Activated CD4-positive, alpha-beta T cell treated with anti-CD3 and anti-CD28 coated beads, Interleukin-2, amount 10 ng/mL, durations not matched to agents 7 days and 5 days (primary cell): ENCODE measurements at places on chromosomes 7 and 10.

- no peak overlapping the region for H3K4me3 ChIP-seq
- no peak for DNase-seq
- no peaks in the 10 kb centered on the region for H3K36me3 ChIP-seq
- H3K27ac ChIP-seq = peak overlapping the region; percentile 57
- H3K4me1 ChIP-seq = peaks cover 9% of the 10 kb centered on the region
- H3K27me3 ChIP-seq = peaks cover 3% of the 10 kb centered on the region
These were observed 30.9 kb upstream of the VCL start for GRCh38 chr10:73967022-73967429.

DNA sequence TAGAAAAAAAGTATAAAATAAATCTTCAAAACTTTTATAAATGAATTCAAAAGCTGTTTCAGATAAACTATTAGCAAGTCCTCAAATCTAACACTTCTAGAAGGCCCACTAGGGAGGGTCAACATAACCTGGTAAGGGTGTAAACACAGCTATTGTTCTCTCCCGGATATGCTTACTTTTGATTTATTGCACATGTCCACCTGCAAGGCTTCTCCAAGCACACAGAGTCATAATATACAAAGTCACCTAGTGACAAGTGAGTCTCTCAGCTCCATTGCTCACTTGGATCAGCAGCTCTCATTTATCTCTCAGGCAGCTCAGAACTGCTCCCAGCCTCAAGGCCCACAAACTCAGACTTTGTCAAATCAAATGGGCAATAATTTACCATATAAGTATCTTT, 44.0 kb upstream of the COL1A2 start:
- H3K27me3 ChIP-seq = peaks cover 3% of the 10 kb centered on the region
- H3K36me3 ChIP-seq = no peaks in the 10 kb centered on the region
- no peak overlapping the region for H3K27ac ChIP-seq
- no peak for DNase-seq
- no peak overlapping the region for H3K4me3 ChIP-seq

DNA sequence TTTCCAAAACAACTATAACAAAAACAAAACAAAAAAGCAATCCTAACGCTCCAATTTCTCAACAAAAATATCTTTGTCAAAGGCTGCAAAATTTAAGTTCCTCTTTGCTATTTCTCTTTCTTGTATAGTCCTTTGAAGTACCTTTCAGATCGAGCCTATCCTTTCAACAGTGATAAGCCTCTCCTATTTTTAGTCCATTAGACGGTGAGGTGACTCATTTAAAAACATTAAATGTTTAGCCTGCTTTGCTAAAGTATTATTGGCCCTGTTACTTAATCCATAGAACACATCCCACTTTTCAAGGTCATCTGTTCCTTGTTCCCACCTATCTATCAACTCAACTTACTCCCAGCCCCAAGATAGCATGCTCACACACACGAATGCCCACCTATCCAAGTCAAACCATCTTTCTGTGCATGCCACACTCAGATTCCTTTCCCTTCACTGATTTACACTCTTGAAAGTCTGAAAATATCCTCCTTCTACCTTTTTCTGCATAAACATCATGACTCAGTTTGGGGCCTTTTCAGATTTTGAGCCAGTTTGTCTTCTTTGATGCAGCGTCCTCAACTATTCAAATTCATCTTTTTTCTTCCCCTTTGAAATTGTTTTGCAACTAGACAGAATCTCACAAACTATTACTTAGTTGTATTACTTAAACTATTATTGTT, 224.9 kb upstream of the TMEM229A start:
- H3K36me3 ChIP-seq = no peaks in the 10 kb centered on the region
- H3K27ac ChIP-seq = no peak overlapping the region
- H3K4me1 ChIP-seq = no peaks in the 10 kb centered on the region
- no peak for DNase-seq

GRCh38 chr10:11677480-11677879, 64.7 kb upstream of the ECHDC3 start:
- DNase-seq = no peak
- no peak overlapping the region for H3K27ac ChIP-seq
- peaks cover 12% of the 10 kb centered on the region for H3K4me1 ChIP-seq
- no peak overlapping the region for H3K4me3 ChIP-seq
- H3K27me3 ChIP-seq = peaks cover 26% of the 10 kb centered on the region

- no peak overlapping the region for H3K27ac ChIP-seq
- H3K36me3 ChIP-seq = no peaks in the 10 kb centered on the region
- peaks cover 4% of the 10 kb centered on the region for H3K4me1 ChIP-seq
- peak overlapping the region; percentile 35 for H3K4me3 ChIP-seq
- no peak for DNase-seq
- peaks cover 55% of the 10 kb centered on the region for H3K27me3 ChIP-seq
These were observed 643 bp downstream of the SMO start for GRCh38 chr7:129188892-129189660.

DNA sequence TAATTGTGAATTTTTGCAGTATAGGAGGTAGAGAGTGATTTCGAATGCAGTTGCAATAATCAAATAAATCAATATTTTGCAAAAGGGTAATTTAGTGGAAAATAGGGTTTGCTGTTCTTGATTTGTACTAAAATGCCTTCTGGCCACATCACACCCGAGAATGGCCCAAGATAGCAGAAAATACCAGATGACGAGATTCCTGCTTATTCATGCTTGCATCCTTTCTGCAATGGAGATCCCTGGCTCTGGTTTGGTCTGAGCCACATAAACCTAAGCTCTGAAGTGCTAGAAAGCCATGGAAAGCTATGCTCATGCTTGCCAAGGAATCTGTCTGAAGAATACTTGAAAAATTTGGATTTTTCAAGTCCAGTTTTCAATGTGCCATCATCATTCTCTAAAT, 634.2 kb upstream of the COBL start:
- DNase-seq = no peak
- no peaks in the 10 kb centered on the region for H3K36me3 ChIP-seq
- no peak overlapping the region for H3K4me3 ChIP-seq
- H3K4me1 ChIP-seq = no peaks in the 10 kb centered on the region

DNA sequence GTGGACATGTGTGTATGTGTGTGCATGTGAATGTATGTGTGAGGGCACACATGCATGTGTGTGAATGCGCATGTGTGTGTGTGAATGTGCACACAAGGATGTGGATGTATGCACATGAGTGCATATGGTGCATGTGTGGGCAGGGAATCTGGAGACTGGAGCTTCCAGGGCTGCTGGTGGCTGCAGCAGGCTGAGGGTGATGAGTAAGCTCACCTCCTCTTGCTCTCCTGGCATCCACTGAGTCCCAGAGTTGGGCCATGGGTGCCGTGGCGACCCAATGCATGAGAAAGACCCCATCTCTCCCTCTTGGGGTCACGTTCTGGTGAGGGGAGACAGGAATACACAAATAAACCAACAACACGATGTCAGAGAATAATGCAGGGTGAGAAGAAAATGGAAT, 33.3 kb upstream of the COL13A1 start:
- peaks cover 2% of the 10 kb centered on the region for H3K27me3 ChIP-seq
- H3K4me3 ChIP-seq = no peak overlapping the region
- H3K27ac ChIP-seq = no peak overlapping the region

- DNase-seq = no peak
- peaks cover 13% of the 10 kb centered on the region for H3K36me3 ChIP-seq
- H3K4me3 ChIP-seq = no peak overlapping the region
These were observed 39.0 kb downstream of the TAF3 start for GRCh38 chr10:7857262-7857661.

GRCh38 chr10:119132521-119133345, 28.8 kb downstream of the DENND10 start:
- H3K4me1 ChIP-seq = peaks cover 68% of the 10 kb centered on the region
- DNase-seq = no peak
- peak overlapping the region; percentile 98 for H3K27ac ChIP-seq
- no peaks in the 10 kb centered on the region for H3K27me3 ChIP-seq
- peak overlapping the region; percentile 78 for H3K4me3 ChIP-seq

GRCh38 chr7:147833970-147834369, 756.6 kb upstream of the C7orf33 start:
- H3K27ac ChIP-seq = no peak overlapping the region
- H3K36me3 ChIP-seq = no peaks in the 10 kb centered on the region
- no peak overlapping the region for H3K4me3 ChIP-seq
- no peaks in the 10 kb centered on the region for H3K27me3 ChIP-seq
- no peaks in the 10 kb centered on the region for H3K4me1 ChIP-seq

GRCh38 chr7:154906736-154907355, 96.1 kb downstream of the PAXIP1 start:
- H3K27me3 ChIP-seq = peaks cover 2% of the 10 kb centered on the region
- no peak overlapping the region for H3K27ac ChIP-seq
- no peak for DNase-seq
- no peaks in the 10 kb centered on the region for H3K4me1 ChIP-seq

DNA sequence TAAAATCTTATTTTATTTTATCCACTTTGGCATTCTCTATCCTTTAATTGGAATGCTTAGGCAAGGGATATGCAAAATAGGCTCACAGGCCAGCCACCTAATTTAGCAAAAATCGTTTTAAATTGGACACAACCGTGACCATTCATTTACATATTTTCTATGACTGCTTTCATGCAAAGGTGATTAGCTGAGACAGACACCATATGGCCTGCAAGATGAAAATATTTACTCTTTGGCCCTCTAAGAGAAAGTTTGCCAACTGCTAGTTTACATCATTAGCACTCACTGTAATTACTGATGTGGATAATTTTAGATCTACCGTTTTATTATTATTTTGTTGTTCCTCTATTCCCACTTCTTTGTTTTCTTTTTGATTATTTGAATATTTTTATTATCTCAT, 375.5 kb upstream of the LRRTM3 start:
- no peaks in the 10 kb centered on the region for H3K27me3 ChIP-seq
- H3K36me3 ChIP-seq = no peaks in the 10 kb centered on the region
- no peak overlapping the region for H3K4me3 ChIP-seq
- DNase-seq = no peak
- no peaks in the 10 kb centered on the region for H3K4me1 ChIP-seq
- H3K27ac ChIP-seq = no peak overlapping the region

DNA sequence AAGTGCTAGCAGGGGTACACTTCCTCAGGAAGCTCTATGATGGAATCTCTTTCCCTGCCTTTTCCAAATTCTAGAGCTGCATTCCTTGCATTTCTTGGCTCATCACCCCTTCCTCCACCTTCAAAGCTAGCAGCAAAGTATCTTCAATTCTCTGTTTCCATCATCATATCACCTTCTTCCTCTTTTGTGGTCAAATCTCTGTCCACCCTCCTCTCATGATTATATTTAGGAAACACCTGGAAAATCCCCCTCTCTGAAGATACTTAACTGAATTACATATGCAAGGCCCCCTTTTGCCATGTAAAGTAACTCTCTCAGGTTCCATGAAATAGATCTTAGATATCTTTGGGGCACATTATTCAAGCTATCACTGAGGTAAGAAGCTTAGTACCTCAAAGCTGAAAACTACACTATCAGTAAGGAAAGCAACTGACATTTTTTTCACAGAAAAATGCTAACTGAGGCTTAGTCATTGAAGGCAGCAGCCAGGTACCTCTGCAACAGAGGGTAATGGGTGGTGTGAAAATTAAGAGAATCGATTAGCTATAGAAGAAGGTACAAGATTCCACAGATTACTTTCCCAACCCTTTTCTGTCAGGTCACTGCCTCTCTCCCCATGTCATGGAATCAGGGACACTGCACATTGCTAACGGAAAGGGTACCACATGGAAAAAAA, 197.3 kb downstream of the MACC1 start:
- no peaks in the 10 kb centered on the region for H3K27me3 ChIP-seq
- no peak overlapping the region for H3K27ac ChIP-seq
- H3K4me1 ChIP-seq = no peaks in the 10 kb centered on the region
- no peak for DNase-seq
- no peak overlapping the region for H3K4me3 ChIP-seq
- H3K36me3 ChIP-seq = no peaks in the 10 kb centered on the region

DNA sequence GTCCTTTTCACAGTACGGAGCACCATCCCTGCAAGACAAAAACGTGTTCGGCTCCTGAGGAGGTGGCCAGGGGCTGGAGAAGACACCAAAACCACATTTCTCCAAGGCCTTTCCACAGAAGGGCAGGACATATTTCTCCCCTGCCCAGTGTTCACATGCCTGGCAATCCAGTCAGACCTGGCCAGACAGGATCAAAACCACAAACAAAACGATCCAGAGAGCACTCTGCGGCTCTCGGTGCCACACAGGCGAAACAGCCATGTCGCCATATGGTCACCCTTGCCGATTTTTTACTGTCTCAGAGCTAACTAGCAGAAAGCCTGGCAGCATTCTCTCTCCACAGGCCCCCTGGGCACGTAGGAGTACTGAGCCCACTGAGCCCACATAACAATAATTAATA, 113.0 kb downstream of the ABLIM1 start:
- H3K27me3 ChIP-seq = no peaks in the 10 kb centered on the region
- no peak overlapping the region for H3K4me3 ChIP-seq
- peaks cover 86% of the 10 kb centered on the region for H3K4me1 ChIP-seq
- H3K27ac ChIP-seq = peak overlapping the region; percentile 97
- DNase-seq = no peak
